ENCODE measurements at places on chromosomes 4 and X. TPM values are rescaled to one million over a fixed set of nuclear protein-coding genes. Genes with fewer than 3 reads are reported as not detected.

PAGE5 gene
- not detected for total RNA-seq

TNMD gene
- total RNA-seq, result not detected

INTU gene
- total RNA-seq, result 4.5 TPM

SMIM10L2A gene
- under 0.01 TPM for total RNA-seq

PTPN13 gene
- 9.9 TPM for total RNA-seq

CXCL10 gene
- not detected for total RNA-seq

FAT1 gene
- 113 TPM for total RNA-seq

RENBP gene
- total RNA-seq, result 0.54 TPM

GPR82 gene
- not detected for total RNA-seq

NXT2 gene
- total RNA-seq, result 10.7 TPM

DSPP gene
- total RNA-seq, result not detected

PDCL2 gene
- not detected for total RNA-seq

FHDC1 gene
- total RNA-seq, result under 0.01 TPM

SLC10A3 gene
- 50.5 TPM for total RNA-seq

TGIF2LX gene
- total RNA-seq, result not detected

KIT gene
- 1.1 TPM for total RNA-seq
